ENCODE measurements at places on chromosomes 1 and 21.

- no peak for DNase-seq
These were observed 50.6 kb downstream of the UCK2 start for GRCh38 chr1:165877940-165878556.

GRCh38 chr1:184166485-184166884 is 115.0 kb downstream of the TSEN15 start:
- no peak for DNase-seq

GRCh38 chr1:111179968-111180533 is 20.4 kb downstream of the DENND2D start:
- DNase-seq: no peak

DNA sequence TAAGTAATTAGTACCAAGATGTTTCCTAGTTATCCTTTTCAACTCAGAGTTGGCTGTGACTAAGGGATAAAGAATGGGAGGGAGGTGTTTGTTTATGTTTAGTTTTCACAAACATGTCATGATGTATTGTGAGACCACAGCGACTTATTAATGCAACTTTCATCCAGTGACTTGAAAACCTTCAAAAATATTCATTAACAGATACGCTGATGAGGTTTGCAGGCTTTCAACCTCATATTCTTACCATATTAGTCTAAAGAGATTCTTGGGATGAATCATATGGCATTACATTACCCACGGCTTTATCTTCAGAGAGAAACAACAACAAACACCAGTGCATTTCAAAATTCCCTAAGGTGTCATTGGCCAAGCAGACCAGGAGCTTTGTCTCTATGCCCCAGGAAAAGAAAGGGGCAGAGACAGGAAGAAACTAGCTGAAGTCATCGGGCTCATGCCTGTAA is 36.4 kb downstream of the PALMD start:
- no peak for DNase-seq

- DNase-seq: no peak
These were observed 42.8 kb upstream of the IL12RB2 start for GRCh38 chr1:67264899-67265298.

DNA sequence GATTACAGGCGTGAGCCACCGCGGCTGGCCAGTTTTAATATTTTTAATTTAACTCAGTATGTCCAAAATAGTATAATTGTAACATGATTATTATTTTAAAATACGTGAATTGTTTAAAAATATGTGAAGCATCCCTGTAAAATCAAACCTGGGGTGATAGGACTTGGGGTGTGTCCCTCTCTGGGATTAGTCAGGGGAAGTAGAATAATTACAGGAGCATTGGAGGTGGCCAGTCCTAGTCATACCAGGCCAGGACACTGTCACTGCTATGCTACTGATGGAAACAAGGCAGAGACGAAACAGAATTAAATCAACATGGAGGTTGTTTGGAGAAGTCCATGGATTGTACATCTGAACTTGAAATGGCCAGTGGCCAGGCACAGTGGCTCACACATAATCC is 16.8 kb downstream of the SZRD1 start:
- no peak for DNase-seq

GRCh38 chr1:66644331-66644730 is 107.9 kb upstream of the DYNLT5 start:
- DNase-seq: no peak

GRCh38 chr21:44982558-44983250 is 42.9 kb downstream of the SLX9 start:
- DNase-seq: no peak

DNA sequence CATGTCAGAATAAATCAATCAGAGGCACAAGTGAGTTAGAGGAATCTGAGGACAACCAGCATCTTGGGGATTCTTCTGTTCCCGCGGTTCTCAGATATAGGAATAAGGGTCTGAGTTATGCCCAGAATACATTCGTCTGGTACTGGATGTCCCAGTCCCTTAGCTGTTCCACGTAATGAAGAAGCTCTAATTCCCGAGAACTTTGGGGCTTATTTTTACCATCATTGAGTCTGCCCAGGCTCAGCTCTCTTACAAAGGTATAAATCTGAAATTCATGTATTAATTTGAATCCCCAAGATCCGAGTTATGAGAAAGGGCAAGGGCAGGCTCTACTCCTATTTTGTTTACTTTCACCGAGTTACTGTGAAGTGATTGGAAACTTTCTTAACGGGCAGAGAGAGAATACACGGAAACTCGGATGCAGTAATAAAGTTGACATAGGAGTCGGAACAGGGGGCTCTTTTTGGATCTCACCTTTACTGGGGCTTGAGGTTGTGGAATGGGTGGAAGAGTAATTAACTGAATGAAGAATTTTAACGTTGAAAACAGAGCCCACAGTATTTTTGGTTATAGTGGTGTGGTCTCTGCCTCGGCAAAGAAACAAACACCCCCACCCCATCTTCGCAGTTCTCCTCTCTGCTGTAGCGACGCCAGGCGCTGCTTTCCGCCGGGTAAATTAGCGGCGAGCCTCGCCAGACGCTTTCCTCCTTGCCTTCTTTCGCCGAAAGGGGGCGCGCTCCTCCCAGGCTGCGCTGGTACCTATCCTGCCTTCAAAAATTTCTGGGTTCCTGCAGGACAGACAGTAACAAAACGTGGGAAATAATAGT is 7.1 kb downstream of the PRRX1 start:
- DNase-seq: no peak

- DNase-seq: no peak
These were observed 847 bp downstream of the SELENON start for GRCh38 chr1:25800703-25801377.

DNA sequence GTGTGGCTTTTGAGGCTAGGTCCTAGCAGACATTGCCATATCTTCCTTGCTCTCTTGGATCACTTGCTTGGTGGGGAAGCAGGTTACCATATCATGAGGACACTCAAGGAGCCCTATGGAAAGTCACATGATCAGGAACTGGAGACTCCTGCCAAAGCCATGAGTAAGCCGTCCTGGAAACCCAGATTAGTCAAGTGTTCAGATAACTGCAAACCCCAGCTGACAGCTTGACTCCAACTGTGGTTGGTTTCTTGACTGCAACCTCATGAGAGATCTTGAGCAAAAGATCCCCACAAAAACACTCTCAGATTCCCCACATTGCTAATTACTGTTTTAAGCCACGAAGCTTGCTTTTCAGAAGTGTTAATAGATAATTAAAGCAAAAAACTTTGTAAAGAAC is 58.6 kb downstream of the CACNA1E start:
- DNase-seq: no peak

GRCh38 chr1:230319014-230319747 is 107.0 kb downstream of the PGBD5 start:
- no peak for DNase-seq

DNA sequence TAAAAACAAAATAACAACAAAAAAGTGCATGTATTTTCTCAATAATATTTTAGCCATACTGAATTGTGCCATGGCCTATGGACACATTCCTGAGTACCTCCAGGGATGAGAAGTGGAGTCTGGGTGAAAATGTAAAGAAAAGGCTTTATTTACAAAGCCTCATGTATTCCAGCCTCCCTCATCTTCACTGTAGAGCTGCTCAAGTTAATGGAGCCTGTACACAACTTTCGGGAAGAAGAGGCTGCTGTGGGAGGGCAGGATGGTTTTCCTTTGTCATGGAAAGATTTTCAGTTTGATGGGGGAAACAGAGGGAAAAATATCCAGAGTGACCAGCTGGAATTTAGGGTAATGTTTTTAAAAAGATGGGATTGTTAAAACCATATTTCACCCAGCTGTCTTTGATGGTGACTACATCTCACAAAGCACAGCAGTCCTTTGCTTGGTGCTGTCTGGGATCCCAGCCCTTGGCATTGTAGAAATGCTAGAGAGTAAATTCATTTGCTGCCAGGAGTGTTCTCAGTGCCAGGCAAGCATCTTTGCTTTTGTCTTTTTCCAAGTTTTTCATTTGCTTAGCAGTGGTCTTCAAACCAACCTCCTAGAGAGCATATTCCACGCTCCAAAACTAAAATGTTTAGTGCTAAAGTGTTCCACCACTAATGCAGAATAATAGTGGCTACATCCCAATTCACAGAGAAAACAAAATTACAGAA is 54.9 kb downstream of the DPT start:
- no peak for DNase-seq

GRCh38 chr1:240612811-240613210 is 856 bp upstream of the GREM2 start:
- no peak for DNase-seq

GRCh38 chr1:223827193-223827663 is 18.5 kb downstream of the TP53BP2 start:
- DNase-seq: no peak

DNA sequence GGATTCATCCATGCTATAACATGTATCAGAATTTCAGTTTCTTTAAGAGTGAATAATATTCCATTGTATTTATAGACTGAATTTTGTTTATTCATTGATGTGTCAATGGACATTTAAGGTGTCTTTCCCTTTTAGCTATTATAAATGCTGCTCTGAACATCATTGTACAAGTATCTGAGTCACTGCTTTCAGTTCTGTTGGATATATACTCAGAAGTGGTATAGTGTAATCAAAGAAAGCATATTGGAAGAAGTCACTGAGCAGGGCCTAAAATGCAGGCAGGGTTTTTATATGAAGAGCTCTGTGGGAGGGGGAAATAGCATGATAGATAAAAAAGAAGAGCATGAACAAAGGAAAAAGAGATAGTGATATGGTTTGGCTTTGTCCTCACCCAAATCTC is 22.5 kb downstream of the TYW3 start:
- DNase-seq: no peak

DNA sequence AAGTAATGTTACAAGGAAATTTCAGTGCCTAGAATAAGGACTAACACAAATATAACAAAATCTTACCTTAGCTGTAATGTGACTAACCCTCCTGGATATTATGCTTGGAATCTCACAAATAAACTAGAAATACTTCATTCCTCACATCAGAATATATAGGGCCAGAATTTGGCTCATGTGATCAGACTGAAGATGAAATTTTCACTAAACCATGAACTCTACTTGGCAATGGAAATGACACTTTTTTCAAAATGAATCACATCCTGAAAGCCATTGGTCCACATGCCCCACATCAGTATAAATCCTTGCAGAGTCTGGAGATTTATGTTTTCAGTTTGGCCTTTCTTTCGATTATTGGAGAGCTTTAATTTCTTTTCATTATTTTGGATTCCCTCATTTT is 227.8 kb downstream of the NRIP1 start:
- DNase-seq: no peak

DNA sequence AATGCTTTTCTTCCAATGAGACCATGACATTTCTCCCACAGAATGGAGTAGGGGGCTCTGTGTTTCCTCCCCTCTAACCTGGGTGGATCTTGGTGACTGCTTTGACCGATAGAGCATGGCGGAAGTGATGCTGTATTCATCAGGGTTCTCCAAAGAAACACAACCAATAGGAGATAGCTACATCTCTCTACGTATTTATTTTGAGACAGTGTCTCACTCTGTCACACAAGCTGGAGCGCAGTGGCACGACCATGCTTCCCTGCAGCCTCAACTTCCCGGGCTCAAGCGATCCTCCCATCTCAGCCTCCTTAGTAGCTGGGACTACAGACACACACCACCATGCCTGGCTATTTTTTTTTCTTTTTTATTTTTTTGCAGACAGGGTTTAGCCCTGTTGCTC is 29.5 kb upstream of the HNRNPU start:
- no peak for DNase-seq

GRCh38 chr1:15708486-15709137 is 24.5 kb downstream of the PLEKHM2 start:
- DNase-seq: no peak

DNA sequence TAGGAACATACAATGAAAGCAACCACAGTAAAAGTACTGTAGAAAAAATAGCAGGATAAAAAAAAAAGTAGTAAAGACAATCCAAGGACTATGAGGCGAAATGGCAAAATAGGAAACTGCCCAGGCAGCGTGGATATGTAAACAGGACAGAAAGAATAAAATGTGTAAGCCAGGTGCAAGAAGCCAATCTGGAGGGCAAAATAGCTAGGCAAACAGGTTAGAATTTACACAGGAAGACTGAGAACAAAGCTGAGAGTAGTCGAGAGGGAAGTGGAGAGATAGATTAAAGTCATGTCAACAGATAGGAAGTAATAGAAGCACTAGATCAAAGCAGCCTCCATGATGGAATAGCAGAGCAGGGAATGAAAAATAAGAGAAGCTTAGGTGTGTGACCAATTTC is 124.2 kb upstream of the B3GALT2 start:
- no peak for DNase-seq

DNA sequence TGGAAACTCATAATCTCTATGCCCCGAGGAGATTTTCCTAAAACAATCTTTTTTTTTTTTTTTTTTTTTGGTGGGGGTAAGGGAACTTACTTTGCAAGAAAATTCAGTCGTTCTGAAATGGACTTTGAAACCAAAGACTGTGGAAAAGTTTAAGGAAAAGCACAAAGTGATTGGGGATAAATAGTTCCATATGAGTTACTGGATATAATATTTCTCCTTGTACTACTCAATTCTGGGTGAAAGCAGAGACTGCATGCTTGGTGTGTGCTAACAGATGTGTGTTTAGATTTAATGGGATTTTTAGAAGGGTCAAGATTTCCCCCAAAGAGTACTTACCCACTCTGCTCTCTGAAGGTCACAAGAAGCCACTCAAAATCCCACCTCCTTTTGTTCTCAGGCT is 204.9 kb upstream of the USP24 start:
- no peak for DNase-seq

DNA sequence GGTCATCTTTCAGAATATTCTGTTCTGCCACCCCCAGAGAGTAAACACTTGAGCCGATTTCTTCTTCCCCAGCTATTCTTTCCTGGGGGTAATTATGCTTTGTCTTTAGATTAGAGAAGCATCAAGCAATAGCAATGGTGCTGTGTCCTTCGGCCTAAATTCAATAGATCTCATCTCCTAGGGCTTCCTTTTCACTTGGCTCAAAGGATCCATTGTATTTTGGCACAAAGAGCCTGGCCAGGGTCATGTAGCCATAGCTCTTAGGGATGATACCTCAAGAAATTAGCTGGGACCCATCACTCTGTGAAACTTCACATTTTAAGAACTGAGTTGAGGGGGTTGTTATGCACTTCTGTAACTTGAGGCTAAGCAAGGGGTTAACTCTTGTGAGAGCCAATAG is 27.0 kb downstream of the MRPS6 start:
- DNase-seq: no peak

- no peak for DNase-seq
These were observed 36.8 kb downstream of the CASZ1 start for GRCh38 chr1:10759413-10760200.

DNA sequence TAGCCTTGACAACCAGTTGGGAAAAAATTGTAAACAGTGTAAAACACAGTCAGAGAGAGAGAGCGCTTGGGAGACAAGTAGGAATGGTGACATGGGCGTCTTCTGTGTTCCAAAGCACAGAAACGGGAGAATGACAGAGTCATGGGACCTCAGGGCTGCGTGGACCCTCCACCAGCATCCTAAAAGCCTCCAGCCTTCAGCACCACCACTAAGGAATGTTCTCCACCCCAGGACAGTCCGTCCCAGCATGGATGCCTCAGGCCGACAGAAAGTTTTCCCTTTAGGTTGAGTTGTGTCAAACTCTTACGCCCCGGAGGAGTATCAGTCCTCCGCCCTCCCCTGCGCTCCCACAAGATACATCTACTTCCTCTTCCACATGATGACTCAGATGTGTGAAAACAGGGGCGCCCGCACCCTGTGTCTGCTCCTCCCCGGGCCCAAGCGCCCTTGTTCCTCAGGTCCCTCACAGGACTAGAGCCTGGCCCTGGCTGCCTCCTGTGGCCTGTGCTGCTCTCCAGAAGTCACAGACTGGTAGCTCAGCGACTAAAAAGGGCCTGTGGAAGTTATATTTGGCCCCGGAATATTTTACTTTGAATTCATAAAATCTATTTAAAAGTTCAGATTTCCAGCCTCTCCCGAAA is 63.9 kb upstream of the EFHD2 start:
- peak; percentile 49 for DNase-seq
